EL (cell line): ENCODE measurements at places on chromosomes 7 and 10.

GRCh38 chr7:47271749-47272148, 310.2 kb downstream of the TNS3 start:
- no peak for DNase-seq

- DNase-seq: no peak
Observed at GRCh38 chr7:35313575-35313974, 59.7 kb upstream of the TBX20 start.

- peak; percentile 60 for DNase-seq
Observed at GRCh38 chr10:79905322-79906314, 43.3 kb downstream of the SFTPD start.

GRCh38 chr7:111486472-111487142, 75.7 kb downstream of the IMMP2L start:
- peak; percentile 58 for DNase-seq

DNA sequence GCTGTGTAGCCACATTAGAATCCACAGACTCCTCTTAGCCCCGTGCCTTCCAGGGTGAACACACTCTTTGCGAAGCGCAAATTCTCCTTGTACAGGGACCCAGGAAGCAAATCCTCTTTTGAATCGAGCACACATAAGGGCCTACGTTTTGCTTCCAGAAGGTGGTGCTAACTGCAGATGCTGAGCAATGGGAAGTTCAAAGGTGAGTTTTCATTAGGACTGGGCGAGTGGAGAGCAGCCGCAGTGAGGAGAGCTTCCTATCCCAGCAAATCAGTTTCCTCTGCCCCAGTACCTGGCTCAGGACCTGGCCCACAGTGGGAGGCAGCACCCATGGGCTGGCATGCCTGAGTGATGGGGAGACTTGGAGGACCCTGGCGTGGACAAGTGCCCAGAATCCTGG, 23.5 kb upstream of the GPR26 start:
- no peak for DNase-seq

- DNase-seq: no peak
Observed at GRCh38 chr7:107233981-107234380, 65.2 kb downstream of the HBP1 start.

DNA sequence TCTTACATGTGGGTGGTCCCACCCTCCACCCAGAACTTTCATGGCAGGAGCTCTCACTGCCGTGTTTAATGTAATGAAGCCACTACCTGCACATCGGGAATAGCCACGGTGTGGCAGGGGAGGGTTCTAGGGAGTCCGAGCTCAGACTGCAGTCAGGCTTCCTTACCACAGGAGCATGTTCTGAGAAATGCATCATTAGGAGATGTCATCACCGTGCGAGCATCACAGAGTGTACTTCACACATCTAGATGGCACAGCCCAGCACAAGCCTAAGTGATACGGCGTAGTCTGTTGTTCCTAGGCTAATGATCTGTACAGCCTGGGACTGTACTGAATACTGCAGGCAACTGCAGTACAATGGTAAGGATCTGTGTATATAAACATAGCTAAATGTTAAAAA, 153.0 kb upstream of the LANCL2 start:
- no peak for DNase-seq

DNA sequence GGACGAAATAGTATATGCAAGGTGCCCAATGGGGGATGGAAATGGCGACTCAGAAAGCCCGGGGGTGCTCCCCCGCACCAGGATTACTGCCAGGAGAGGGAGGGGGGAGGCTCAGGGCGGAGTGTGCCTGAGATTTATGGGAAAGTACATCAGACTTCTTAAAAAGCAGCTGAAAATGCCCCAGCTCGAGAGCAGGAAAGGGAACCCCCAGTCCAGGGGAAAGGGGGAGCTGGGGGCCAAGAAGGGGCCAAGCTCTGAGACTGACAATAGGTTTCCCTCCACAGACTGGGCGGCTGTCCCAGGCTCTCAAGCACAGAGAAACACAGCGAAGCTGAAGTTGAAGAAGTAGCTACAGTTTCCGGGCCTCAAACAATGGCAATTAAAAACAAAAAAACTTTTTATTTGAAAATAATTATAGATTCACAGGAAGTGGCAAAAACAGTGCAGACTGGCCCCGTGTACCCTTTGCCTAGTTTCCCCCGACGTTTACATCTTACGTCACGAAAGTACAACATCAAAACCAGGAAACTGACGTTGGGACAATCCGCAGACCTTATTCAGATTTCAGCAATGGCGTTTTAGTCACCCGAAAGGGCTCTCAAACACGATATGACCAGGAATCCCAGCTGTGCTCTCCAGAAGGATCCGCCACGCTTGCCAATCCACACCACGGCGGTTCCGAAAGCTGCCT, 83.9 kb upstream of the FGFR2 start:
- DNase-seq: no peak

- no peak for DNase-seq
Observed at GRCh38 chr10:1310271-1310789, 254.1 kb downstream of the WDR37 start.

DNA sequence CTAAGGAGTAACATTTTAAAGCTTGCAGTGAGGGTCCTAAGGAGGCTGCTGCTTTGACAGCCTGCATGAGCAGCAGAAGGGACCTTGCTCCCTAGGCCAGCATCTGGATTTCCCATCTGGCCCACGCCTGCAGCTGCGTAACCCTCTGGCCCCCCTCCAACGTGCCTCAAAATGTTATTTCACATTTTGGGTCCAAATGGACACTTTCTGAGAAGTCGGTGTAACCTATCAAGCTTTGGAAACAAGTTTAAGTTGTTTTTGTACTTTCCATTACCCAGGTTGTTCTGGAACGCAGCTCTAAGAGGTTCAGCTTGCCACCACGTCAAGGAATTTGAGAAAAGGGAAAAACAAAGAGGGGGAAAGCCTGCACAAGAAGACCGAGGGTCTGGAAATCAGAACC, 338.3 kb downstream of the KCNMA1 start:
- DNase-seq: no peak

- DNase-seq: no peak
Observed at GRCh38 chr7:130390486-130390885, 10.2 kb downstream of the CPA1 start.

DNA sequence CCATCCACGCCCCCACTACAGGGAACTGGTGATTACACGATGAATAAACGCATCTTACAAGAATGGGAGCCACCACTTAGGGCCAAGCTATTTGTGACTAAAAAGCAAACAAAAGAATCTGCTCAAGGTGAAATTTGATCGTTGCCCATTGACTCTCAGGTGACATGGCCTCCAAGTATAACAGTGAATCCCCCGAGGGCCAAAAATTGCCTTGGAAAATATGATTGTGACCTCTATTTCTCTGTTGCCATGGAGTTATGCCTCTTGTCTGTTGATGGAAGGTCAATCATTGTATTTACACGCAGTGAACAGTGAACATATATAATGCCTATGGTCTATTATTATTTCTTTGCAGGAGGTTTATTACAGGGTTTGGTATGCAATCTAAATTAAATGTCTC, 282.3 kb downstream of the KLF6 start:
- DNase-seq: no peak

- DNase-seq: no peak
Observed at GRCh38 chr7:132250480-132251326, 325.6 kb downstream of the PLXNA4 start.

DNA sequence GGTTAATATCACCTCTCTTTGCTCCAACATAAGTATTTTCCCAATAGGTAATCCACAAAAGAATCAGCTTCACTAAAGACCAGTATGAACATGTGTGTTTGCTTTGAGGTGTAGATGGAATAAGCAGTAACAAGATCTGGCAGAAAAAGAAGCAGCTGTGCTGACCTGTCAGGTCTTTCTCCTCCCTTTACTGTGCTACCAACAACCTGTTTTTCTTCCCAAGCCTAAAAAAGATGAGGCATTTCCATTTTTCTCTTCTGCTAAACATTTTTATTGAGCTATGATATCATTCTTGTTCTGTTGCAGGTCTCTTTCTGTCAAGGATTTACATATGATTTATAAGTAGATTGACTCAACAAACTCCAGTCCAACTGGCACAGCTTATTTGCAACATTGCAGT, 315.2 kb upstream of the GLI3 start:
- no peak for DNase-seq

GRCh38 chr7:103996639-103997038, 7.2 kb upstream of the RELN start:
- DNase-seq: no peak

- peak; percentile 35 for DNase-seq
Observed at GRCh38 chr7:28433699-28434219, 21.4 kb downstream of the CREB5 start.

DNA sequence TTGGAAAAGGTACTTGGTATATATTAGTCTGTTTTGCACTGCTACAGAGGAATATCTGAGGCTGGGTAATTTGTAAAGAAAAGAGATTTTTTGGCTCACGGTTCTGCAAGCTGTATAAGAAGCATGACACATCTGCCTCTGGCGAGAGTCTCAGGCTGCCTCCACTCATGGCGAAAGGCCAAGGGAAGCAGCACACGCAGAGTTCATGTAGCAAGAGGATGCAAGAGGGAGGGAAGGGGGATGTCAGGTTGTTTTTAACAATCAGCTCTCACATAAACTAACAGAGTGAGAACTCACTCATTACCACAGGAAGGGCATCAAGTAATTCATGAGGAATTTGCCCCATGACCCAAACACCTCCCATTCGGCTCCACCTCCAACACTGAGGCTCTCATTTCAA, 484.8 kb upstream of the DPP6 start:
- DNase-seq: no peak

- DNase-seq: no peak
Observed at GRCh38 chr7:10463701-10464100, 510.0 kb upstream of the PHF14 start.

DNA sequence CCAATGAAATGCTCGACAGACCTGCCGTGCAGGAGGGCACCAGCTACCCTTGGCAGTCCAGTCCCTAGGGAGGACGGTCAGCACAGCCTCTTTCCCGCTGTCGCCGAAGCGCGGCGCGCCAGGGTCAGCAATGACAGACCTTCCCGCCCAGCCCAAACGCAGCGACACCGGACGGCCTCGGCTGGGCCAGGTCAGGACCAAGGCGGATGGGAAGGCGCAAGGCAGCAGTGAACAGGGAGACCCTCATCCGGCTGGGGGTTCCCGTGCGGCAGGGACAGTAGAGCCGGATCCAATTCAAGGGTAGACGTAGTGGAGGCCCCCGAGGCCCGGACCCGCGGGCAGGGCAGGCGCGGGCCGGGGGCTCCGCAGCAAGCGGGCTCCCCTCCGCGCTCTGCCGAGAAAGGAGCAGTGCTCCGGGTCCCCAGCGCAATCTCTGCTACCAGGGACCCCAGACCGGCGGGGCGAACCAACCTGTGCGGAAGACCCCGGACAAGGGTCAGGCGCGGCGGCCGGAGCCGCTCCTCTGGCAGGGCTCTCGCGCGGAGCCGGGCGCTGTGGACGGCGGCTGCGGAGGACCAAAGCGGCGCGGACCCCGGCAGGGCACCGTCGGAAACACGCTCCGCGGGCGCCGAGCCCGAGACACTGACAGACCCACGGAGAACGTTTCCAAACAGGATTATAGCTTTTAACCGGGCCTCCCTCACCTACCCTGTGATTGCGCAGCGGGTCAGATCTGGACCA, at the start of gene SEC31B:
SEC31B (minus strand) TSS at position 551 of the 741 bp plus-strand sequence. CDS start 2,909 bp downstream, outside the sequence.
- DNase-seq: peak; percentile 28

- DNase-seq: no peak
Observed at GRCh38 chr10:97048649-97049427, 136.9 kb downstream of the SLIT1 start.

DNA sequence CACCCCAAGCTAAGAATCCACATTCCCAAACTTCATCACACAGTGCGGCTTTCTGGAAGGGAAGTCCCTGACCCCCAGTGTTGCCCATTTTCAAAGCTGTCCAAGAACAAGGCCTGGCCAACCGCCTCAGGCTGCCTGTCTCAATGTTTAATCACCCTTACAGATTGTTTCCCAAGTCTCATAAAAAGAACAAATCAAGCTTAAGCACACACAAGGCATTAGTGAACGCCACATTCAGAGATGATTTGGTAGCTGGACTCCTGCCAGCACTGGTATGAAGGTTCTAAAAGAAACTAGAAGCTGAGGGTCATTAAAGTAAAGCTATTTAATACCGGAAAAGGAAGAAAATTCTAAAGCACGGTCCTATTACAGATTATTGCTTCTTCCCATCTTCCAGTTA, 35.6 kb downstream of the C10orf90 start:
- peak; percentile 79 for DNase-seq

DNA sequence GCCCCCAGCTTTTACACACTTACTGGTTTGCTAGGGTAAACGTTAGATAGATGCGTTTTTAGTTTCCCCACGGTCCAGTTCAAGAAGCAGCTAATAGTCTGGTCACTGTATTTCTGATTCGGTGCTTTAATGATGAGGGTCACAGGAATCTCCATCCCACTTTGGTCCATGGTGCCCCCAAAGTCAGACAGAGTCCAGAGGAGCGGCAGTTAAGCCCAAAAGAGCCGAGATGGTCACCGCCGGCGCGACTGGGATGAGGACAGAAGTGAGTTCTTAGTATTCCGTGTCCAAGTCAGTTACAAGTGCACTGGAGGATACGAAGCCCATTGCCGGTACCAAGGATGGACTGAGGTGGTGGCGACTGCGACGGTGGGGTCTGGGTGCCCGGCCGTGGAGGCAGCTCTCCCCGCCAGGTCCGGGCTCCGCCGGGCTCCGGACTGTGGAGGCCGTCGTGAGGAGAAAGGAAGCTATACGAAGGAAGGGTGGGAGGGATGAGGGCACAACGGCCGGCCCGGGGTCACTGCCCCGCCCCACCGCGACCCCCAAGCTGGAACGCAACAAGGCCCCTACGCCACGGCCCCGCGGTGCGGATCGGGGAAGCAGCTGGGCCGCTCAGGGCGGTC, 663 bp downstream of the HERPUD2 start:
- DNase-seq: peak; percentile 35

- no peak for DNase-seq
Observed at GRCh38 chr7:7491044-7491443, 44.6 kb downstream of the COL28A1 start.

- no peak for DNase-seq
Observed at GRCh38 chr10:62852961-62853702, 37.0 kb upstream of the EGR2 start.

GRCh38 chr10:61789031-61789430, 112.5 kb upstream of the ARID5B start:
- no peak for DNase-seq

DNA sequence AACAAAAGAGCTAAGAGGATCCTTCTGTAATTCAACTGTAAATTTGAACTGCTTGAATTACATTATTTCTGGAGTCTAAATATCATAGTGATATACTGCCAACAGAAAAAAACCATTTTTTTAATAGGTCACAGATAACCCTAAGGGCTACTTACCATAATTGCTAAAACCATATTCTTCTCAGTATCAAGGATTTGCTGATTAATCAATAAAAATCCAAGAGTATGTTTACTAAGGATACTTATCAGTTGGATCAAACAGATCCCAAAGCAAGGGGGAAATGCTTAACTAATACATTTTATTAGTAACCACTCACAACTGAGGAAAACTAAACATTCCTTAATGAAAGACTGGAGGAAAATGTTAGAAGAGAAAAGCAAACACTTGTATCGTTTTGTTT, 166.0 kb downstream of the PIP4K2A start:
- DNase-seq: no peak

- no peak for DNase-seq
Observed at GRCh38 chr10:47035171-47035818, 124.1 kb downstream of the PTPN20 start.

DNA sequence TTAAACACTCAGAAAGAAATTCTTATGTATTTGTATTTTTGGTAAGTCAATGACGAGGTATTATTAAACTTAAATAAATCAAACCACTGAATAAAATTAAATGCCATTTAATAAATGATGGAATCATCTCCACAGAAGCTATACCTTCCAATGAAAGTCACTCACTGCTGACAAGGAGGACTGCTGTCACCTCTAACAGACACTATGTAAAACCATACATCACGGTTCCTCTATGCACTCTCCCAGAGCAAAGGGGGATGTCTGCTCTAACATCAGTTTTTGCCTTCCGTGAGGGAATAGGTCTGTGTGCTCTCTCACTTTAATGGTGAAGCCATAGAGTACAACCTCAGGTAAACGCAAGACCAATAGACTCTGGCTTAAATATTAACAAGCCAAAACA, 99.7 kb upstream of the DDC start:
- no peak for DNase-seq
